Endothelial cell of umbilical vein (primary cell): ENCODE measurements at places on chromosomes 12 and 14. TPM values are rescaled to one million over a fixed set of nuclear protein-coding genes. Genes with fewer than 3 reads are reported as not detected.

GRCh38 chr12:56339158-56339422 is 406 bp downstream of the IL23A start:
- no peak for DNase-seq

- DNase-seq: no peak
Observed at GRCh38 chr12:41587574-41587973, 399.5 kb downstream of the PDZRN4 start.

DNA sequence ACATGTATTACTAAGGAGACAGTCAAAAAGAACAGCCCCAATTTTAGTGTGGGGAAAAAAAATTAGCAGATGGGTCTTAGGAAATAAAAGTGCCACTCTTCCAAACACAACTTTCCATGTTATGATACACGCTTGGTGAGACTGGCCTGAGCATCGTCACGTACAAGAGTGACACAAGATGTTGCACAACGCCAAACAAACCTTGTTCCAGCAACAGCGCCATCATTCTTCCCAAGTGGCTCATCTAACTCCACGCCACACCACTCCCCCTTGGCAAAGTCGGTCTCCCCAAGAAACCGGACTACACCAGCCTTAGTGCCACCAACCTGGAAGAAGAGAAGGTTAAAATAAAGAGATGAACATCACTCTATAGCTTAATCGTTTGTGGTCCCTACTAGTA is 58.7 kb downstream of the CLIP1 start:
- no peak for DNase-seq

- DNase-seq: peak; percentile 28
Observed at GRCh38 chr12:96457191-96457930, 32.0 kb upstream of the CFAP54 start.

DNA sequence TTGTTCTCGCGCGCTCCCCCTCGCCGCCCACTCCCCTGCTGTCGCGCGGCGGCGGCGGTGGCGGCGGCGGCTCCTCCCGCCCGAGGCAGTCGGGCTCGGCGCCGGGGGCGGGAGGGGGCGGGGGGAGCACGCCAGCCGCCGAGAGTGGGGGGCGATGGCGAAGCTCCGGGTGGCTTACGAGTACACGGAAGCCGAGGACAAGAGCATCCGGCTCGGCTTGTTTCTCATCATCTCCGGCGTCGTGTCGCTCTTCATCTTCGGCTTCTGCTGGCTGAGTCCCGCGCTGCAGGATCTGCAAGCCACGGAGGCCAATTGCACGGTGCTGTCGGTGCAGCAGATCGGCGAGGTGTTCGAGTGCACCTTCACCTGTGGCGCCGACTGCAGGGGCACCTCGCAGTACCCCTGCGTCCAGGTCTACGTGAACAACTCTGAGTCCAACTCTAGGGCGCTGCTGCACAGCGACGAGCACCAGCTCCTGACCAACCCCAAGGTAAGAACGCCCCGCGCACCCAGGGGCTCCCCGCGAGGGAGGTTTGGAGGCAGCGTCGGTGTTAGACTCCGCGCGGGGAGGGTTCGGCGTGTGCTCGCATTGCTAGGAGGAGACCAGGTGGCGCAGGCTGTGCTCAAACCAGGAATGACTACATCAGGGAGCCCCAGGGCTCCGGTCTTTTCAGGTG is 629 bp downstream of the KCNMB4 start:
- peak; percentile 36 for DNase-seq

GRCh38 chr14:67186789-67187584 is 2.3 kb upstream of the GARIN2 start:
- peak; percentile 31 for DNase-seq

GRCh38 chr14:23953464-23954278 is at the start of gene DHRS4:
DHRS4 (plus strand) TSS chr14:23953770; CDS start chr14:23953789, 19 bp downstream.
- DNase-seq: peak; percentile 82

- peak; percentile 89 for DNase-seq
Observed at GRCh38 chr14:54638135-54638446, 71.2 kb downstream of the SAMD4A start.

GRCh38 chr12:29599381-29599780 is 101.9 kb upstream of the OVCH1 start:
- no peak for DNase-seq

GRCh38 chr12:81257947-81258551 is 180.2 kb downstream of the ACSS3 start:
- DNase-seq: peak; percentile 66

- DNase-seq: no peak
Observed at GRCh38 chr12:108090932-108091678, 38.0 kb upstream of the WSCD2 start.

GRCh38 chr14:21024585-21025370 is at the start of gene NDRG2:
NDRG2 (minus strand) TSS chr14:21025061; CDS start chr14:21023315, 1,746 bp downstream.
- no peak for DNase-seq

DNA sequence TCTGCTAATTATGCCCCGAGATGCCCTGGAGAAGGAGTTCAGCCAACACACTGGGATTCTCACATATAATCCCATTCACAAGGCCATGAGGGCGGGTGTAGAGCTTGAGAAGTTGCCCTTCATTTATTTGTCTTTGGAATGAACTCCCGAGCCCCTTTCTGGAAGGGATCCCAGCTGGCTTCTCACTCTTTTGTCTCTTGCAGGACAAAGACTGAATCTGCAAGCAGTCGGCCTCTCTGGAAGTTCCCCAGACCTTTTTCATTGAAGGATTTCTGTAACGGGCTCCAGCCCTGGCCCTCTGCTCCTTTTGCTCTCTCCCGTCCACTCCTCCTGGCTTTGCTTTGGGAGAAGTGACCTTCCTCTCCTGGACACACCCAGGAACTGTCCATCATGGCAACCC is 163.3 kb upstream of the SFSWAP start:
- no peak for DNase-seq

DNA sequence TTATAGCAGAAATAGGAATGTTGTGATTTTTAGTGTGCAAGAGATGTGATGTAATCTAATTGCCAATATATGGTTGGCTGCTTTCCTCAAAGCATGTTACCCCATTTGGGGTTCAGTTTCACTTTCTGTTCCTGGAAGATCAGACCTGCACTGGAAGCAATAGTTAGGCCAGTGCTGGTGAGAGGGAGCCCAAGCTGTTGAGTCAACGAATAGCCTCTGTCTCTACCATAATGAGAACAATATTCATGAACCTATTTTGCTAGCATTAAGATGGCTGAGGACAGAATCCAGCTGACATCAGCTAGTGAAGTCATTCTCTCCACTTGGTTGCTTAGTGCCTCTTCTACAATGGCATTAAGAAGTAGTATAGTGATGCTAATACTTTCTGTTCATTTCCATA is 379.9 kb upstream of the DCN start:
- DNase-seq: no peak

- peak; percentile 99 for DNase-seq
Observed at GRCh38 chr12:123365025-123365917, 624 bp upstream of the SBNO1 start.

DNA sequence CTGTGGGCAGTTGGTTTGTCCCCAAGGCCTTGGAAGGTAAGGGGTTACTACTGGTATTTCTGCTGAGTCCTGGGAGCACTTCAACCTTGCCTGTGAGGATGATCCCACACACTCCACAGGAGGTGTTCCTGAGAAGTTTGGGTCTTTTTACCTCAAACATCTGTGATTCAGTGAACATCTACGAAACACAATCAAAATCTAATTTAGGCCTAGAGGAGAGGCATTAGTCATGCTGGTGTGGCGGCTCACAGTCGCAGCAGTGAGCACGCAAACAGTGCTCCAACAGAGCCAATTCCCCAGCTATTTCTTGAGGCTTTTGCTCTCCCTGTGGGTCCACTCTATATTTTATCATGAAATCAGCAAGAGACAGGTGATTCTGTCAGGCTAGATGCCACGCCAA is 107.6 kb downstream of the APAF1 start:
- DNase-seq: no peak

GRCh38 chr12:16530268-16530850 is 75.6 kb downstream of the LMO3 start:
- no peak for DNase-seq

- DNase-seq: no peak
Observed at GRCh38 chr12:107493666-107494065, 191.9 kb upstream of the PWP1 start.

DNA sequence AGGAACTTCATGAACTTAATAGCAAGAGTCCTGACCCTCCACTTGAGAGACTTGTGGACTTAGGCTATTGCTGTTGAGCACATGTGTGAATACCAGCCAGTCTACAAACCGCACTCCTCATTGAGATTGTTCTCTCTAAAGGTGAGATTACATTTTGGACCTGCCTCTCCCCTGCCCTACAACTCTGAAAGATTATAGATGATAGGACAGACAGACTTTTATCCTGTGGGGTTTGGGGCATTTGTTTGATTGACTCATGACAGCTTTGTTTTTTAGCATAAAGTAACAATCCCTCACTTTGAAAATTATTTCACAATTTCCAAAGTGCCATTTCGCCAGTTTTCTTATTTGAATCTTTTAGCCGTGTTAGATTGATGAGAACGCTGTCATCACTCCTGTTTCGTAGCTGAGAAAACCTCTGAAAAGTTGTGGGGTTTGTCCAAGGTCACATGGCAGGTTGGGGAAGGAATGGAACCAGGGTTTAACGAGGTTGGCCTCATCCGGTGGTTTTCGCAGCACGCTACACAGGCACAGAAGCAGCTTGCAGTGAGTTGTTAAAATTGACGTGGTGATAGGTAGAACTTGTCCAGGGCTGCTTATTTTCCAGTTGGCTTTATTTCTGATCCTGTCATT is 836 bp downstream of the EVL start:
- no peak for DNase-seq

DNA sequence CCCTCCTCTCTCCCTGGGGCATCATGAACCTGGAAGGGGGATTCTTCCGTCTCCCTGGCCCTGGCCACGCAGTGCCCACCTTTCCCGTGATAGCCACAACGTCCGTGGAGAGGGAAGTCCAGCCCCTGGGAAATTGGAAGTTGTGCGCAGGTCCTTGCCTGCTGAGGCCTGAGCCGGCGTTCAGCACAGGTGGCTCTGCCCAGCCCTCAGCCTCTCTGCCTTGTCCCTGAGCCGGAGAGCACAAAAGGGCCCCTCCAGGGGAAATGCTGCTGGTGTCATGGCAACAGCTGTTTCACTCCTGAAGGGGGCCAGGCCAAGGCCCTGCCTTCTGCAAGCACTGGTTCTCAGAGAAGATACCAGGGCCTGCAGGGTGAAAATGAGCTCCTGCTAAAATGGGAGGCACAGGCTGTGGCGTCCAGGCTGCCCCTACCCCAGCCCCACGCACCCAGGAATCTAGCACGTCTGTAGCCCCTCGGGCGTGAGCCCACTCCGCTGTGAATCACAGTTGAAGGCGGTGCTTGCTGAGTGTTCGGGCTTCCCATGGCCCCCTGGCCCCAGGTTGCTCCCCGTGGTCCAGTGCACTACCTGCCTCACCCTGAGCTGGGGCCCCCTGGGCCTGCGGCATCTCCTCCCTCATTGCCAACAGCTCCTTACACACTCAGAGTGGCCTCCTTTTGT is 149.4 kb downstream of the ADGRD1 start:
- DNase-seq: no peak

DNA sequence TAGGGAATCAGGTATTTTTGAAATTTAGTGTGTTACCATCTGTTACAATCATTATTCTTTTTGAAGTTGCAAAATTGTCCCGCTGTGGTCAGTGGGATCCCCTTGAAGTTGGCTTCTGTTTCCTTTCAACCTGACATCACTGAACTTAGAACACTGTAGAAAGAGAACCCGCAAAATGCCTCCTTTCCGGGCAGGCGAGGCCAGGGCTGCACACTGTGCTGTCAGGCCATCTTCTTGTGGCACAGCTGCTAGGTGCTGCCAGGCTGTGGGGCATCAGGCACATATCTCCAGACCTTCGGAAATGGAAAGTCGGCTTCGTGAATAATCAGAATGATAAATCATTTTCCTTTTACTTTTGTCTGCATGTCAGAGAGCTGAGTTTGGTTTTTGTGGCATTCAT is 103.5 kb downstream of the GLT1D1 start:
- no peak for DNase-seq

DNA sequence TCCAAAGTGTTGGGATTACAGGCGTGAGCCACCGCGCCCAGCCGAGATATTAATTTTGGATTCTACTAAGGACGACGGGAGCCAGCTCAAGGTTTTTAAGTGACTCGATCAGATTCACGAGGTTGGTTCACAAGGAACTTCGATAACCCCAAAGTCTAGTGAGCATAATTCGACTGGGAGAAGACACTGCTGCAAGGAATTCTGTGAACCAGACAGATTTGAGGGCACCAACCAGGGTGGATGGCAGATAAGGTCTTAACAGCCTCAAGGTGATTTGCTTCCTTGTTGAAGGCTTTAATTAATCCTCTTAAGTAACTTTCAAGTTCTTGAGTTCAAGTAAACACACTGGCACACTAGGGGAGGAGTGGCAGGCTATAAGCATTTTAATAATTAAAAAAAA is 1.1 kb upstream of the KLHDC2 start:
- no peak for DNase-seq

GRCh38 chr12:124231980-124232653 is 62.8 kb upstream of the RFLNA start:
- DNase-seq: no peak

OTX2 gene
- not detected in 2 replicates for polyA plus RNA-seq

NFATC4 gene
- 79.5 and 94.8 TPM in 2 replicates for polyA plus RNA-seq

CDKN1B gene
- 10.4 and 12.7 TPM in 2 replicates for polyA plus RNA-seq

ULK1 gene
- polyA plus RNA-seq: 14.4 and 17.8 TPM in 2 replicates

RPGRIP1 gene
- polyA plus RNA-seq: not detected in 2 replicates

LHX5 gene
- not detected in 2 replicates for polyA plus RNA-seq

IAPP gene
- polyA plus RNA-seq: not detected in 2 replicates

NEMP1 gene
- 9.0 and 10.8 TPM in 2 replicates for polyA plus RNA-seq

USP15 gene
- polyA plus RNA-seq: 13.6 and 20.0 TPM in 2 replicates

OR6C3 gene
- polyA plus RNA-seq: not detected in 2 replicates

SENP1 gene
- 8.4 and 9.9 TPM in 2 replicates for polyA plus RNA-seq

SLCO1A2 gene
- not detected in 2 replicates for polyA plus RNA-seq
